GM12892 (cell line): ENCODE measurements at places on chromosomes 7 and 10.
A peak's percentile ranks its signal among the peaks of the same experiment; 100 is the strongest.

- no peak for DNase-seq
These were observed 967.8 kb upstream of the SORCS1 start for GRCh38 chr10:108132303-108132702.

- DNase-seq, result no peak
These were observed 824 bp downstream of the RELN start for GRCh38 chr7:103988468-103989199.

DNA sequence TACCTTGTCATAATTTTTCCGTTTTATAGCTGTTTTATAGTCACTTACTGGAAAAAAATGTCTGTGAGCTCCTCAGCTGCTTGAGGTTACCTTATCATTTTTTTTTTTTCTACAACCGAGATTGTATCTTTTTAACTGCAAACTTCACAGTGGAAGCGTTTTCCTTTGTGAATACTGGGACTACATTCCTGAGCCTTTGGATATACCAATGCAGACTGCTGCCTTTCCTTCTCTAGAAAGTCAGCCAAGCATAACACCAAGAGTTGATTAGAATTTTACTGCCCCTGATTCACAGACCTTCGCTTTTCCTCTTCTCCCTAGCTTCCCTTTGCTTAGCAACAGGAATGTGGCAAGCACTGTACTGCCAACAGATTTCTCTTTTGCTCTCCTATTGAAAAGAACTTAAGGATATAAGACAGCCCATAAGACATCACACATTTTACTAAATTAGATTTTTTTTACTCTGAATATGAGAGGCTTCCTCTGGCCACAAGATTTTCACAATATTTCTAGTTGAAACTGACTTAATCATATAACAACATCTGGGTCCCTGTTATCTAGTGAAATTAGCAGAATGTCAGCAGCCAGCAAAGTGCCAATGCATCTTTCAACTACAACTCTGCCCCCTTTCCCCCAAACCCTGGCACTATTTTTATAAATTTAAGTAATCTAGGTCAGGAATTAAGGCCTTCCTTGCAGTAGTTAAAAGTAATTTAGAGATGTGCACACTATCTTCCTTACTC, 170.6 kb downstream of the PRKG1 start:
- DNase-seq, result no peak

GRCh38 chr10:84172467-84173356, 889 bp upstream of the GPR15LG start:
- no peak for DNase-seq

- DNase-seq, result no peak
These were observed 437.3 kb downstream of the CCSER2 start for GRCh38 chr10:84765656-84766055.

DNA sequence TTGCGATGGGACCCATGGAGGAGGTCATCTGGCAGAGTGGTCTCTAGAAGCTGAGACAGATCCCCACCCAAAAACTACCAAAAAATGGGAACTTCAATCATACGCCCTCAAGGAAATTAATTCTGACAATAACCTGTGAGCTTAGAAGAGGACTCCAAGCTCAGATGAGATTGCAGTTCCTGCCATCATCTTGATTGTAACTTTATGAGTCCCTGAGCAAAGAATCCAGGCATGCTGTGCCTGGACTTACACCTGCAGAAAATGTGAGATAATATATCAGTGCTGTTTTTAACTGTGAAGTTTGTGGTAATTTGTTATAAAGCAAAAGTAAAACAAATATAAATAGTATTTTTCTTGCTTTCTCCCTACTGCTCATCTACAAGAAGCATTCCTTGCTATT, 299.6 kb upstream of the MBL2 start:
- no peak for DNase-seq

GRCh38 chr7:11747715-11748485, 84.1 kb downstream of the THSD7A start:
- no peak for DNase-seq

DNA sequence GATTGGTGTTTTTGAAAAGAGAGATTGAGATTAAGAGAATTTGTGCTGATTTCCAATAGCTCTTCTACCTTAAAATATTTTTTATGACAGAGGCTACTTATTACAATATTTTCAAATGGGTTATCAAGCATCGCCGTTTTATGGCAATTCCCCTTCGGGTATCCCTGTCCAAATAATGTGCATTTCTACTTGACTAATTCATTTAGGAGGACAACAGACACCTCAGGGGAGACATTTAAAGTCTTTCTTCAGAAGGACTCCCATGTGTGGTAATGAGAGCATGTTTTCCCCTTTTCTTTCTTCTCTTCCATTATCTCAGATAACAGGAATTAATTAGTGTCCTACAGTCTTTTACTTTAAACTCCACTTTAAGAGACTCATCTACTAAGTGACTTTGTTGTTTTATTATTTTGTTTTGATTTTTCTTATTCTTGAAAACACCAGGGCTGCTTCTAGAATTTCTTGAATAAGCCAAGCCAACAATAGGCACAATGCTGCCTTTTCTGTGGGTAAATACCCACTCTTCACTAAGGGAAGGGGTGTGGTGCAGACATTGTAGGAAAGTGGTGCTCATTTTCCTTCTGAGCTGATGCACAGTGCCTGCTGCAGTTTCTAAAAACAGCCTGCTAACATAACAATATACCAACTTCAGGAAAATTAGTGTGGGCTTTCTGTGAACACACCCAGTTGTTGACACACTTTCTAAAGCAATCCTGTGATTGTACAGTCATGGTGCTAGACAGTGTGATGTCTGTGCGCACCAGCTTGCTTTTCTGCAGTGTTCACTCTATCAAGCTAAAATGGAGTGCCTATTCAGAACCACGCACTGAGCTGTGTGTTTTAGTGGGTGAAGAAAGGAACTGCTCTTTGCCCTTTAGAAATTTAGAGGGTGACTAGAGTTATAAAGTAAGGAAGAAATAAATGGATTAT, 597.7 kb downstream of the NRG3 start:
- no peak for DNase-seq

DNA sequence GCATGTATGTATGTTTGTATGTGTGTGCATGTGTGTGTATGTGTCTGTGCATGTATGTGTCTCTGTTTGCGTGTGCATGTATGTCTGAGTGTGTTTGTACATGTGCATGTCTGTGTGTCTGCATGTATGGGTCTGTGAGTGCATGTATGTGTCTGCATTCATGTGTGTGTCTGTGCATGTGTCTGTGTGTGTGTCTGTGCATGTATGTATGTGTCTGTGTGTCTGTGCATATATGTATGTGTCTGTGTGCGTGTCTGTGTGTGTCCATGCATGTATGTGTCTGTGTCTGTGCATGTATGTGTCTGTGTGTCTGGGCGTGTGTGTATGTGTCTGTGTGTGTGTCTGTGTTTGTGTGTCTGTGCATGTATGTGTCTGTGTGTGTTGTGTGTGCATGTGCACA, 49.9 kb upstream of the DIP2C start:
- no peak for DNase-seq

DNA sequence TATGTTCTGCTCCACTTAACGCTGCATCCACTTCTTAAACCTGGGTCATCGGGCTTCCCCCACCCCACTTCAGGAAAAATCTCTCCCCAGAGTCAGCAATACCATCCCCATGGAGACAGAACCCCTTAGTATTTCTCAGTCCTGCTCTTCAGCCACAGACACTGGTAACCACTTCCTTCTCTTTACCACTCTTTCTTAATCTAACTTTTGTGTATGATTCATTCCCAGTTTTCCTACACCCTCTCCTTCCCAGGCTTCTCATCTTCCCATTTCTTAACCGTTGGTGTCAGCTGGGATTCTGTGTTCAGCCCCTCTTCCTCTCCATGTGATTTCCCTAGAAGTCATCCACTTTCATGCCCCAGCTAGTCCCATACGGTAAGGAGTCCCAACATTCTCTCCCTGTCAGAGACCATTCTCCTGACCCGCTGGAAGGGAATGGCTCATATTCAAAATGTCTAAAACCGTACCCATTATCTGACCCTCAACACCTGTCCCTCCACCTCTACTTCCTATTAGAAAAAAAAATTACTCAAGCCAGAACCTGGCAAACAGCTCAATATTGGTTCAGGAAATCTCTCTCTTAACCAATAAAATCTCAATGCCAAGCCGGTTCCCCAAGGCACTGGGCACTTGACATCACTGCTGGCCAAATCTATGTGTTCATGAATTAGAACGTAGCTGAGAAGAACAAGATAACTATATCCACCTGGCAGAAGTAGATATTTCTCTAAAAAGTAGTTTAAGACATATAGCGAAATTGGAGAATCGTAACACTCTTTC, 89.4 kb downstream of the DGKI start:
- DNase-seq, result no peak

GRCh38 chr10:67790534-67791408, 47.2 kb downstream of the DNAJC12 start:
- no peak for DNase-seq

DNA sequence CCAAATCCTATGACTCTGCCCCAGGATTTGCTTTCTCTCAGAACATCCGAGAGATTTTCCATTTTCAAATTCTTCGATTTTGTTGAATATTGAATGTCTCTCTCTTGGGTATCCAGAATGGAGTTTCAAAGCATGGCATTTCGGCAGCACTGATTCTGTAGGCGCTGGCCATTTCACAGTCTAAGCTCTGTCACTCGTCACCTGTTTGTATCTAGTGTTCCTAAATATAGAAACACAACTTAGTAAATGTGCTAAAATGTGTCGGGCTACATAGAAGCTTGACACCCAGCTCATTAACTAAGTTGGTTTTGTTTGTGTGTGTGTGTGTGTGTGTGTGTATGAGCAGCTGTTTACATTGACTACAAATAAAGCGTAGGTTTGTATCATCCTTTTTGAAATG, 173.5 kb upstream of the FZD1 start:
- DNase-seq, result no peak

- DNase-seq, result no peak
These were observed 108.1 kb upstream of the IGFBP3 start for GRCh38 chr7:46029111-46029704.

GRCh38 chr7:32879460-32879859, 12.1 kb downstream of the KBTBD2 start:
- DNase-seq, result no peak

GRCh38 chr7:25854608-25855497, 297.1 kb upstream of the NFE2L3 start:
- no peak for DNase-seq

- DNase-seq, result no peak
These were observed 556.8 kb upstream of the GALNT17 start for GRCh38 chr7:70574970-70575799.

- no peak for DNase-seq
These were observed 79.2 kb downstream of the C7orf25 start for GRCh38 chr7:42832667-42833066.

- DNase-seq, result no peak
These were observed 30.1 kb downstream of the CRTAC1 start for GRCh38 chr10:98000346-98000745.

GRCh38 chr10:60816628-60817397, 38.5 kb downstream of the CDK1 start:
- peak; percentile 14 for DNase-seq

DNA sequence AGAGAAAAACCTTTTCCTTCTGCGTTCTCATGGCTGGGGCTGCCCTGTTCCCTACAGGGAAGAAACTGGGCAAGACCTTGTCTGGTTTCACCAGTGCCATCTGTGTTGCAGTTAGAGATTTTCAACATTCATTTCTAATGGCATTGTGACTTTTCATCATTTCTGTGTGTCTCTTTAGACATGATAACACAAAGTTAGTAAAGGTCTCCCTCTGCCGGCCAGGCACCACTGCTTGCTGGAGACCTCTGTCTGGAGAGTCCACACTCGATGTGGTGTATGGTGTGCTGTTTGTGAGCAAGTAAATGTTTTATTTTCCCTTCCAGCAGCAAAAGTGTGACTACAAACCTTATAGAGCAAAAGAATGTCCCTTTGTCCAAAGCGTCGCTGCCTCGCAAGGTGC, 213.5 kb downstream of the PAXIP1 start:
- no peak for DNase-seq
